ENCODE measurements at places on chromosomes 12 and 14.

- DNase-seq, result no peak
These were observed 24.1 kb downstream of the EML1 start for GRCh38 chr14:99817331-99817730.

DNA sequence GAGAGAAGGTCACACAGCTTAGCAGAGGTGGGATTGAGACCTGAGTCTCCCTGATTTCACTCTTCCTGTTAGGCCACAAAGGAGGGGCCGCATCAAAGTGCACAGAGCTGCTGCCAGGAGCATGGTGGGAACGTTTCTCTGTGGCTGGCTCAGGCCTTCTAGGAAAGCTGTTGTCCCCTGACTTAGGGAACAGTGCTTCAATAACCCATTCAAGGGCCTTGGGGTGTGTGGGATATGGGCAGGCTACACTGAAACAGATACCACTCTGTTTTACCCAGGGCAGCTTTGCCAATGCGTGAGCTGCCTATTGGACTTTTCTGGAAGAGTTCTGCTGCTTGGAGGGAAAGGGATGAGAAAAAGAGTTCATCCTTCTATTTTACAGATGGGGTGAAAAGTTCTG lies 110.0 kb downstream of the ADCK1 start:
- no peak for DNase-seq

DNA sequence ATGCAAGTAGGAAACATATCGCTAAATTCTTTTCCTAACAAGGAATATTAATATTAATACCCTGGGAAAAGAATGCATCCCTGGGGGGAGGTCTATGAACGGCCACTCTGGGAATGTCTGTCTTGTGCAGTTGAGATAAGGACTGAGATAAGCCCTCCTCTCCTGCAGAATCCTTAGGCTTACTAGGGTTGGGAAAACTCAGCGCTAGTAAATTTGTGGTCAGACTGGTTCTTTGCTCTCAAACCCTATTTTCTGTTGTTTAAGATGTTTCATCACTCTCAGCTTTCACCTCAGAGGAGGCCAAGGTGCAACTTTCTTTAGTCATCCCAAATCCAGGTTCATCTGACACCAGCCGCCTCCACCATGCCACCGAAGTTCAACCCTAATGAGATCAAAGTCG lies 11.2 kb upstream of the RESF1 start:
- no peak for DNase-seq

- no peak for DNase-seq
These were observed 22.7 kb downstream of the LRTM2 start for GRCh38 chr12:1842905-1843640.

DNA sequence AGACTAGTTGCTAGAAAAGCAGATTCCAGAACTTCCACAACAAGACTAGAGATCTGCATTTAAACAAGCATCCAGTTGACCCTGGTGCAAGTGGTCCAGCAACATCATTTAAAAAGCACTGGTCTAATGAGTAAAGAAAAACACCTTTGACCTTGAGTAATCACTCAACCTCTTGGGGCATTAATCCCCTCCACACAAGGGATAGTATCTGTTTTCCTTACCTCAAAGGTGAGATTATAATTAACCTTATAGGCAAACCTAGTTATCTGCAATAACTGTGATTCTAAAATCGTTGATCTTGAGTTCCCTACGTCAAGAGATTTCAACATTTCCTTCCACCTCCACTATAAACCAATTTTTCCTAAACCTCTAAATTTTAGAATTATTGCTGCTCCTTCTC lies 1.1 kb downstream of the KDM5A start:
- no peak for DNase-seq

DNA sequence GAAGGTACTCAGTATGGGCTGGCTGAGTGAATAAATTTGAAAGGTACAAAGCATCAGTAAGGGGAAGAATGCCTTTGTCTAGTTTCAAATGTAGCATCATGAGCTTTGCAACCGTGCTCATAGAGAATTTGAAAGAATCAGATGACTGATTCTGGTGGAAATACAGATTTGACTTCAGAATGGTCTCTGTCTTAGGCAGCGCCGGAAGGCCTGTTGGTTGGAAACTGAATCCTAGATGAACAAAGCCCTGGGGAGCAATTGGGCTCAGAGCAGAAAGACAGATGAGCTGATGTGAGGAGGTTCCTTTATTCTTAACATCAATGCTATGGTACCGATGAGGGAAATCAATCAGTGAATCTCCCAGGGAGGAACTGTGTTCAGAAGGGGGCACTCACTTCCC lies 137.3 kb downstream of the SNAPC1 start:
- no peak for DNase-seq

GRCh38 chr14:100994082-100994481 lies 90.6 kb upstream of the RTL1 start:
- DNase-seq, result no peak

DNA sequence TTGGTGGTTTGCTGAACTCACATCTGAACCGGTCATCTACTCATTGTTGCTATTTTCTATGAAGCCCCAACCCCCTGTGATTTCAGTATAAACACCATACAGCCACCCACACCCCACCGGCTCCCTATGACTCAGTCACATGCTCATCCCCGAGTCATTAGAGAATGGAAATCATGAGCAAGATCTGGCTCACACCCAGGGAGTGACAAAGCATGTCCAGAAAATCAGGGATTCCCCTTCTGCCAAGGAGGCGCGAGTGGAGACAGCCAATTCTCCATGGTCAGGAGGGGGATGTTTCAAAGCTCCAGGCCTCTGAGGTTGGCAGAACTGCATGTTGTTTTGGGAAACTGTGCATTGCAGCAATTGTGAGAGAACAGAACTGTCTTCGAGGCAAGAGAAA lies 657.5 kb upstream of the TBX3 start:
- no peak for DNase-seq

- peak; percentile 29 for DNase-seq
These were observed 262.8 kb downstream of the SLC16A7 start for GRCh38 chr12:59858508-59859170.

DNA sequence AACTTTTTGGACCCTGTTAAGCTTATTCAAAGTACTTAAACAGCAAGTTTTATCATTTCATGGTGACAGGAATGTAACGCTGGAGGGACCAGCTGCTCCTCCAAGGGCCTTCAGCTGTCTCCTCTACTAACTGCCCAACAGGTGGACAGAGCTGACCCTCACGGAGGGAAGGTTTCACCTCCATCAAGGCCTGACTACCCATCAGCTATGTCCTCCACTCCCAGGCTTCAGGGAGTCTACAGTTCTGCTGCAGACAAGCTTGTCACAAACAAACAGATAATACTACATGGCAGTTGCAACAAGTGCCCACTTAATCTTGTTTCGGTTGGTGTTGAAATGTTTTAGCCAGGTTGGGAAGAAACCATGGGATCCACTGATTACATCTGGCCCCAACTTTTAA lies 175.1 kb downstream of the TTC7B start:
- DNase-seq, result no peak

DNA sequence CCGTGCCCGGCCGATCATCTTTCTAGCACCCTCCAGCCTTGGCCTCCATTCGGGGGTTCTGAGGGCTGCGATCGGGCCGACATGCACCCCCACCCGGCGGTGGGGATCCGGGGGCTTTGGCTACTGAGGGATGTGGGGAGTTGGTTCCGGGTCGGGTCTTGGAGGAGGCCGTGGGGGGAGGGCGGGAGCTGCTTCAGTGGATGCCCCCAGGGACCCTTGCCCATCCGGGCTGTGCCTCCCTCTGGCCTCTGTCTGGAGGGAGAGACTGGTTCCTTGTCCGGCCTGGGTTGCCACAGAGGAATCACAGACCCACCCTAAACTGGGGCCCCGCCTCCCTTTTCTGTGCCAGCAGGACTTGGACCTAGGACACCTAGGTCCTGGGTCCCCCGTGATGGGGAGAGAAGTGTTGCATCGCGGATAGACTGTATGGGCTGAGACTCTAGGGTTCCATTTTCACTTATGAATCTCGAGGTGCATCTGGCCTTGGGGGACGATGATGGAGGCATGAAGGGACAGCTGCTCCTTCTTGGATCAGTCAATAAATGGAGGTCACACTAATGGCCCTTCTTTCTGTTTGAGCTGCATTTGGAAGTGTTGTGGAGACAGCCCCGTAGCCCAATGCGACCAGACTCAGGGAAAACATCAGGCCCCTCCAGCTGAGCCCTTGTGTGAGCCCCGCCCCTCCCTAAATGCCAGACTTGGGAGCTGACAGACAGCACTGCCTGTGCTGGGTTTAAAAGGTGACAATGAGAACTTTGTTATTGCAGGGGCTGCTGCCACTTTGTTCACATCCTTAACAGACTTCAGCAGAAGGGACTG lies 577 bp downstream of the DTX3 start:
- peak; percentile 56 for DNase-seq

DNA sequence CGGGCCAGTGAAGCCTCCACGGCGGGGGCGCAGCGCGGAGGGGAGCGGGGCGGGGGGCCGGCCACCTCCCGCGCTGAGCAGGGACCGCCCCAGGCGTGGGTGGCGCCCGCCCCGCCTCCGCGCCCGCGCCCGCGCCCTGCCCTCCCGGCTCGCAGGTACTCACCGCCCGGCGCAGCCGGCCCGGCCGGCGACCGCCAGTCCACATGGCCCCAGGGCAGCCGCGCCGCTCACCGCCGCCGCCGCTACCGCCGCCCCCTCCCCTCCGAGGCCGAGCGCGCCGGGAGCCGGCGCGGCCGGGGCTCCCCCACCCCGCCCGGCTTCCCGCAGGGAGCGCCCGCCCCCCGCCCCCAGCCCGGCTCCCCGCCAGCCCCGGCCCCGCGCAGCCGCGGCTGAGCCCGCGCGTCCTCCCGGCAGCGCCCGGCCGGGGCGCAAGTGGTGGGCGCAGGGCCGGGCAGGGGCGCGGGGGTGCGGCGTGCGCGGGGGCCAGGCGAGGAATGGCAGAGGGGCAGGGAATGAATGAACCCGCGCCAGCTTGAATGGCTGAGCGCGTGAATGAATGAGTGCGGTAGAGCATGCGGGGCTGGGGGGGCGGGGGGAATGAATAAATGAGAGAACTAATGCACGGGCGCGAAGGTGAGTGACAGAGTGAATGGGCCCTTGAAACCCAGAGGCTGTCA lies at the start of gene BEGAIN:
Gene BEGAIN, minus strand, starts transcription at position 332 of the 677 bp plus-strand sequence. Its CDS starts 127 bp downstream, at position 205.
- peak; percentile 76 for DNase-seq
